ENCODE measurements at places on chromosomes 6 and 20.

DNA sequence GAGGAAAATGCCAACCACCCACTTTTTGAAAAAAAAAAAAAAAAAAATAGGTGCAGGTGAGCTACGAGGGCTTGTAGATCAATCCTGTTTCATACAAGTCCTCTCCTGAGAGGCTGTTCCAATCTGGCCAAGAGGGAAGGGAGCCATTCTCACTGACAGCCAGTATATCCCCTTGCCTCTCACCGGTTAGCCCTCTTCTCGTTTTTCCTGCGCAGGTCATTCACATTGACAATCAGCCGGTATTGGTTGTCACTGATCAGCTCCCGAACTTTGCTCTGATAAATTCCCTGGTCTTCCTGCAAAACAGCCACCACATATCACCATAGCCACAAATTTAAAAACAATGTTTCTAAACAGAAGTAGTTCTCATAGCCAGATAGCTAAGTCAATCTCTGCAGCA is 1.4 kb downstream of the MCM3 start:
- DNase-seq, result no peak

DNA sequence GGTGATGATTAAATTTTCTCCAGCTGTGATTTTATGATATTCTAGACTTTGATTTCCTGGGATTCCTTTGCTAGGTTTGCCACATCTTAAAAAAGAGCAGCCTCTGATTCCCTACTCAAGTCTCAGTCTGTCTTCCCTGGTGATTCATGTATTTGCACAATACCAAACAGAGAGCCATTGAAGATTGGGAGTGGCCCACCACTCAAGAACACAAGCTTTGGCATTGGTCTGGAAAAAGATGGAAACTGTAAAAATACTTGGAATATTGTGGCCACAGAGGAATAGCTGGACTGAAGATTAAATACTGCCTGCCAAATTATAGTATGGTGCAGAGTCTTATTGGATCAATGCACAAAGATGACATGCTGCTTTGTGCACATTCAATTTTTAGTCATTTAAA is 32.9 kb downstream of the PTCHD4 start:
- no peak for DNase-seq

- DNase-seq, result no peak
These were observed 19.2 kb downstream of the UTRN start for GRCh38 chr6:144304223-144304848.

DNA sequence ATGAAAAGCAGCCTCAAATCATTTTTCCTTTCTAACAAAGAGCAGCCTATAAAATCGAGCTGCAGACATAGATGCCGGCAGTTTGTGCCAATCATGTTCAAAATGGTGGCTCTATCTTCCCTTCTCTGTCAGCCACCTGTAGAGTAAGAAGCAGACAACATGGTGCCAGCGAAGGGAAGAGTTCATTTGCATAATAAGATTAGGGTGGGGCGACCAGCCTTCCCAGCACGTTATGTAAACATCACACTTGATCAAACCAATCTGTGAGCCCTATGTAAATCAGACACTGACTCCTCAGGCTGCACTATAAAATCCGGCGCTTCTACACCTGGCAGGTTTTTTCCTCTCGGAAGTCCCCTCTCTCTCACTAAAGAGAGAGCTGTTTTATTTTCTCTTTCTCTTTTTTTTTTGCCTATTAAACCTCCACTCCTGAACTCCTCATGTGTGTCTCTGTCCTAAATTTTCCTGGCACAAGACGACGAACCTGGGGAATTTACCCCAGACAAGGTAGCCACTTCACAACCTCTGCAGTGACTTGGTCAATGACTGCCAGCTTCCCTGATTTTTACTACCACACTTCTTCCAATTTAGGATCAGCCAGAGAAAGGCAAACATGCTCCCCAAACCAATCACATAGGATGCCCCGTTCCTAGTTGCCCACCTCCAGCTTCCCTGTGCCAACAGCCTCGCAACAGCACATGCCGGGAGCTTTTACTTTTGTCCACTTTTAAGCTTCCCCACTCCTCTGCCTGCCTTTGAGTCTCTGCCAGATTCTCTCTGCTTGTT is 12.9 kb downstream of the TPMT start:
- no peak for DNase-seq

- DNase-seq, result no peak
These were observed 44.3 kb downstream of the FOXC1 start for GRCh38 chr6:1654054-1654453.

DNA sequence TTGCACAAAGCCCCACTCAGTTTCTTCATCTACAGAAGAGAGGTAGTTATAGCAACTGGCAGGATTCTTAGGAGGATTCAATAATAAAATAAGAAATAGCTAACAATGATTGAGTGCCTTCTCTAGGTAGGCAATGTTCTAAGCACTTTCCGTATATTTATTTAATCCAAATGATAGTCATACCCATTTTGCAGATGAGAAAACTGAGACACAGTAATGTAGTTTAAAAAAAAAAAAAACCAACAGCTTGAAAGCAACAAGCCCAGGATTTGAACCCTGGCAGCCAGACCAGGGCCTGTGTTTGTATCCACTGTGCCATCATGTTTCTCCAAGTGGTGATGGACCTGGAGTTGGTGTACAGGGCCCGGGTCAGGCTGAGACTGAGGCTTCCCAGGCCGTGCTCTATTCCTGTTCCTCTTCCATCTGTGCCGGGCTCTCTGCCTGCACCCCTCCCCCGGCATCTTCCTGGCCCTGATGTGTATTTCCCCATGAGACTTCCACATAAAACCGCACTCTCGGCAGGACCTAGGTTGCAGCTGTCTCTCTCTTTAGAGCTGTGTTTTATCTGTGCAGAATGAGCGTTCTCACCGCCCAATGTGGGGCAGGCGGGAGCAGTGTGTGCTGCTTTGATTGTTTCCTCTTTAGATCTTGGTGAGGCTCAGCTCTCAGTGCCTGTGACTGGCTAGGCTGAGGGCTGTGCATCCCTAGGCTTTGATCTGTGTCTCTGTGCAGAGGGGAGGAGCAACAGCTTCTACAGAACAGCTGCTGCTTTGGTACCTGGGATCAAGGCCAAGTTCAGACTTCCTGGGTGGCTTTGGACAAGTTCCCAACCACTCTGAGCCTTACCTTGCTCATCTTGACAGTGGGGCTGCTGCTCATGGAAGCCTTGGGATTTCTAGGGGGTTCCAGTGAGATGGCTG is 49.5 kb downstream of the TOX2 start:
- no peak for DNase-seq

- no peak for DNase-seq
These were observed 68.4 kb upstream of the NOX3 start for GRCh38 chr6:155523821-155524651.

GRCh38 chr6:129186988-129187387 is 304.1 kb downstream of the LAMA2 start:
- DNase-seq, result no peak

- DNase-seq, result no peak
These were observed 70.6 kb upstream of the F13A1 start for GRCh38 chr6:6390849-6391602.

- no peak for DNase-seq
These were observed 7.1 kb downstream of the TMEM74B start for GRCh38 chr20:1177680-1178079.

DNA sequence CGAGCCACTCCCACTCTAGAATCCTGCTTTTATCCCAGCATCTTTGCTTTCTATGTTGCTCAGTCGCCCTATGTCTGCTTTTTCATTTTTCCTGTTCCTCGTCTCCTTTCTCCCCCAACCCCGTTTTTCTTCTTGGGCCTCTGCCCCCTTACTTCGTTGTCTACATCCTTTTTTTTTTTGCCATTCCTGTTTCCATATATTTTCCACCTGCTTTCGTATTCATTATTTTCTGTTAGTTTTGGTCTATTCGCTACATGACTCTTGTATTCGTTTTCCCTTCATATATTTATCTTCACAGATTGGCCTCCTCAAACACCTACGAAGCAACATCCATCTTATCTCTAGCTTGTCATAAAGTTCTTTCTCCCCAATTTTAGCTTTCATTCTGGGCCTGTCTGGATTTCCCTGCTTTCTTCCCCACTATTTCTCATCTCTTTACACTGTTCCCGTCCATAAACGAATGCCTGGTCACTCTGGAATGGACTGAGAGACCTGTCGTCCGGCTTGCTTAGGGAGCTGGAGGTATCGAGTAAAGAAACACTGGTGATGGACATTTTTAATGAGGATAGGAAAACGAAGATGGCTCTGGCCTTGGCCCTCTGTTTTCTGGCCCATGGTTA is 915 bp downstream of the PRRC2A start:
- DNase-seq, result no peak

GRCh38 chr6:138590796-138591709 is 91.8 kb upstream of the NHSL1 start:
- peak; percentile 26 for DNase-seq

DNA sequence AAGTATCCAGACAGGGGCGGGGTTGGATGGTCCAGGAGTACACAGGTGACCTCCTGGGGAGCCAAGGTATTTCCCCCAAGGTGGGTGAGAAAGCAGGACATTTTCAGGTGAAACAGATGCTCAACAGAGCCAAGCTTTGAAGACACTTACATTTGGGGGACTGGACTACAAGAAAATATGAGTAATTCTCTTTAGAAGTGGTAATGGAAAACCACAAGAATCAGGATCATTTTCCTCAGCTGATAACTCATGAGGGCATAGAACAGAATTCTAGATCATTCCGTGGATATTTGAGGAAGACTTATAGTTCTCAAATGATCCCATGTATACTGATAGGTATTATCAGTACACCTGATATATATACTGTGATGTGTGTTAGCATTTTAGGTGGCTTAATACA is 89.9 kb downstream of the UST start:
- no peak for DNase-seq

DNA sequence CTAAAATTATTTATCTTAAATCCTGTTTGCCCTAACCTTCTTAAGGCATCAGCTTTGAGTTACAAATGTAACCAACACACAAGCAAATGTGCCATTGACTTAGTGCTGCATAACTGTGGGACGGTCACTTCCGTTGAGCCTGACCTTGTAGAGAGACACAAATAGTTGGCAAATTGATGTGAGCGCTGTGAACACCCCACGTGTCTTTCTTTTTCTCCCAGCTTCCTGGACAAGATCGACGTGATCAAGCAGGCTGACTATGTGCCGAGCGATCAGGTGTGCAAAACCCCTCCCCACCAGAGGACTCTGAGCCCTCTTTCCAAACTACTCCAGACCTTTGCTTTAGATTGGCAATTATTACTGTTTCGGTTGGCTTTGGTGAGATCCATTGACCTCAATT is 56.4 kb downstream of the GNAS start:
- DNase-seq, result no peak

- DNase-seq, result no peak
These were observed 84.3 kb downstream of the THBS2 start for GRCh38 chr6:169169375-169169774.

DNA sequence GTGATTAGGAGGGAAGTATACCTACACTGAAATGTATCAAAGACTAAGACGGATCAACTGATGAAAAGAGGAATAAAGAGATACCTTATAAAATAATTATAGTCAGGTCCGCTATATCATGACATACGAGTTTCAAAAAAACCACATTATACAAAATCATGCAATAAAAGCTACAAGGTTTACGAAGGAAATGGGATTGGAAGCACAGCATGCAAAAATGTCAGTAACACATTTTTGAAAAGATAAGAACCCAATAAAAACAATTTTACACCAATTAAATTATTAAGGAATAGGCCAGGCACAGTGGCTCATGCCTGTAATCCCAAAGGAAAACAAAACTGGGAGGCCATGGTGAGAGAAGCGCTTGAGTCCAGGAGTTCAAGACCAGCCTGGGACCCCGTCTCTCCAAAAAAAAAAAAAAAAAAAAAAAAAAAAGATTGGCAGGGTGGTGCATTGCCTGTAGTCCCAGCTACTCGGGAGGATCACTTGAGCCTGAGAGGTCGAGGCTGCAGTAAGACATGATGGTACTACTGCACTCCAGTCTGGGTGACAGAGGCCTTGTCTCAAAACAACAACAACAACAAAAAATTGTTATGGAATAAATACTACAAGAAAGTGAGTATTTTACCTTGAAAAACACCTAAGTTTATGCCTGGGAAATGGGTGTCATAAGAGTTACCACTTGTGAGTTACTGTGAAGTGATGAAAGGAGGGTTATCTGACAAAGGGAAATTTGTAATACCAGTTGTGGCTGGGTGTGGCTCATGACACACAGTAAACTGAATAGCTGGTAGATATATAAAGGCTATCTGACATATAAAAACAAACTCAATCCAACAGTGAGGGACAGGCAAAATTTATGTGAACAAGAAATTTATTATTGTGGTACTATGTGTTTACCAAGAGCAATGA is 45.2 kb downstream of the RANBP9 start:
- no peak for DNase-seq

GRCh38 chr20:4261333-4262284 is 246.3 kb upstream of the RNF24 start:
- no peak for DNase-seq

- DNase-seq, result no peak
These were observed 10.7 kb upstream of the SOBP start for GRCh38 chr6:107479089-107479690.

DNA sequence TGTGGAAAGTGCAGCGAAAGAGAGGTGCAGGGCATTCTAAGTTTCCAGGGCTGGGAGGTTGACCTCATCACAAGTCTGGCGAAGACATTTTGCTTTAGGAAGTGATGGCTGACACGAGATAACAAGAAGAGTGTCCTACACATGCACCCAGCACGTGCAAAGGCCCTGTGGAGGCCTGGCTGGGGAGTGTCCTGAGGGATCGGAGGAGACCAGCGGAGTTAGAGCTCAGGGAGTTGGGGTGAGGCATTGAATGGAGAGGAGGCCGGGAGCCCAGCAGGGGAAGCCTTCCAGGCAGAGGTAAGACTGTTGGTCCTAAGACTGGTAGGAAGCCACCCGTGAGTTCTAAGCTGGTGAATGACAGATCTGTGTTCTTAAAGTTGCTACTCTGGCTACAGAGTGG is 58.4 kb downstream of the PPP1R14C start:
- DNase-seq, result no peak

DNA sequence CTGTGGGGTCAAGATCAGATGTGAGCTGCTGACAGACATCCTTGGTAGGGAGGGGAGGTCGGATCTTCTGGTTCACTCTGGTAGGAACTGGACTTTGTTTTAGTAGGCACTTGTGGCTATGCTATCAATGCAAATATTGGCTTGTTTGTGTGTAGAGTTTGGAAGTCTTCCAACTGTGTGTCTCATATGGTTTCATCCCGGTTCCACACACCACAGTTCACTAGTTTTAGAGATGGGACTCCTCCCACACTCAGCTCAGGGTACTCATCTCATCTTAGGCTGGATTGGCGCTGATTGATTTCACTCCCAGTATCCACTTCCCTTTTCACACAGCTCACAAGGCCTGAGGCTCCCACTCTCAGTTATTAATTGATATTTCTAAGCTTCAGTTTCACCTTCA is 161.3 kb downstream of the THBS2 start:
- no peak for DNase-seq

DNA sequence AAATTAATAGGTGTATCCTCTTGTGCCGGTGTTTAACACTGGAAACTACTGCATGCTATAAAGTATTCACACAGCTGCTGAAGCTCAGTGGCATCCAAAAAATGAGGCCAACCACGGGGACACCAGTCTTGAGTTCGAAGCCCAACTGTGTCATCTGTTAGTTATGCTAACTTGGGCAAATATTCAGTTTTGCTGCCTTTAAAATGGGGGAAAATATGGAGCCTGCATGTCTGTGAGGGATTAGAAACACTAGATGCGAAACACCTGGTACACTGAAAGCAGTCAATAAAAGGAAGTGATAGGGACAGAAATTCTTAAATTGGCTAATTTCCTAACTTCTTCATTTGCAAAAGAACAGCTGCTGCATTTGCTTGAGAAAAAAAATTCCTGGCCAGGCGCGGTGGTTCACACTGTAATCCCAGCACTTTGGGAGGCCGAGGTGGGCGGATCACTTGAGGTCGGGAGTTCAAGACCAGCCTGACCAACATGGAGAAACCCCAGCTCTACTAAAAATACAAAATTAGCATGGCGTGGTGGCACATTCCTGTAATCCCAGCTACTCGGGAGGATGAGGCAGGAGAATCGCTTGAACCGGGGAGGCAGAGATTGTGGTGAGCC is 36.6 kb upstream of the MLIP start:
- DNase-seq, result no peak
